Activated T-cell treated with anti-CD3 and anti-CD28 coated beads, Interleukin-2, amount 50 U/mL, for 1 hour (primary cell): ENCODE measurements at places on chromosomes 1 and 21.

DNA sequence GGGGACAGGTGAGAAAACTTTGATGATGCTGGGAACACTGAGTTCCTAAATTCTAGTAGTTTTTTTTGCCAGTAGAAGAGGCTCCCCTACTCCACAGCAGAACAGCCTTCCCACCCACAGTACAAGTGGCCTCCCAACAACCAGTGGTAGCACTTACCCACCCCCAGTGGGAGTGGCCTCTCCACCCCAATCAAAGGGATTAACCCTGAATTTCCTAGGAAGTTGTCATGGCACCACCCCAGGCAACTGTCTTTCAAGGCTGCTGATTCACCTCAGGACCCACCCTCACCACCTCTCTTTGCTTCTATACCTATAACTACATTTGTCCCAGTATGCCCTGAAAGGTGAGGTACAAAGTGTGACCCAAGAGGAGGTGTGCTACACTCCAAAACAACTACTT is 81.4 kb upstream of the PRDX6 start:
- DNase-seq, result no peak

DNA sequence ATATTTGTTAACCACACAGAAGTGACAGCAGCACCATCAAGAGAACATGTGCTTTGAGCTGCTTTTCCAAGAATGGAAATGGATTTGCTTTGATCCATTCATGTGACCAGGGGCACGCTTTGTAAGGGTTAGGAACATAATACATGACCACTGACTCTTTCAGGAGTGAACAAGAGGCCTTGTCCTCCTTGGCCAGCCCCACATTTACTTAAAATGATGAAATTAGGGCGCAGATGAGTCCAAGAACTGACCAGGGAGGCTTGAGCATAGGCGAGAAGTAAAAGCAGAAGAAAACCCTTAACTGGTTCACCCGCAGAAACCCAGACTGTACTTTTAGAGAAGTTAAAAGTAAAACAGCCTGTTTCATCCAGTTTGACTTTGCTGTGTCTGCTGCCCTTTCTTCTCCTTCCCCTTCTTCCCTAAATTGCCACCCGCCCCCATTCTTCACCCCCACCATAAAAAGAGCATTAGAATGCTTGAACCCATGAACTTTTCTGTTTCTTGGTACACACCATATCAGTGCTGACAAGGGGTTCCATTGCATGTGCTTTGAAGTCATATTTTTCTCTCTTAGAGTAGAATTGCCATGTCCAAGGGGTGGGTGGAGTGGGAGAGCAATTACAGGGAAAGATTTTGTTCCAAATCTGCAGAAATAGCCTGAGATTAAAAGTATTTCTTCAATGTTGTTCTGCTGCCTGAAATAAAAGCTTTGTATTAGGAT is 2.6 kb upstream of the GLUL start:
- no peak for DNase-seq

DNA sequence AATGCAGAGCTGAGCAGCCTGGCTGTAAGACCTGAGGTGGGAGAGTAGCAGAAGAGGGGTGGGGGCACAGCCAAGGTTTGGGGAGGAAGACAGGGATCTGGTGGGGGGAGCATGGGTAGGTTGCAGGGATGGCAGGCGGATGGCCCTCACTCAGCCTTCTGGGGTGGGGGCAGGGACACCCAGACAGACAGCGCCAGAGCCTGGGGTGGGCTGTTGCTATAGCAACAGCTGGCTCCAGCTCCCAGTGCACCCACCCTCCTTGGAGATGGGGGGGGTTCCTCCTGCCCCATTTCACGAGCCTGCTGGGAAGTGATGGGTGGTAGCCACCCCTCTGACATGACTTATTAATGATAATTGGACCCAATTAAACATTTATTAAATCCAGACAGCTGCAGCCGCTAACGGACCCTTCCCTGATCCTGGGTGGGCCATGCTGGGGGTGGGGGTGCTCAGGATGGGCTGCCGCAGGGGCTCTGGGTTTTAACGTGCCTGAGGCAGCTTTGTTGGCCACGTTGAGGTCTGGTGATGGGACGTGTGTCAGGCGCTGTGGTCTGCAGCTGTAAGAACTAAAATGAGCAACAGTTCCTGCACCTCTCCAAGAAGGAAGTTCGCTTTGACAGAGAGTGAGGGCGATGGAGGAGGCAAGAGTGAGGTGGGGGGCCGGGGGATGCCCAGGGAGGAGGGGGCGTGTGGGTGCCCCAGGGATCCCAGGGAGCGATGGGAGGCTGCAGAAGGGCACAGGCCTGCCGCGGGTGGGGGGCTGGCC is 19.4 kb downstream of the AGRN start:
- no peak for DNase-seq

GRCh38 chr1:205484985-205485967 is 19.2 kb upstream of the CDK18 start:
- DNase-seq, result peak; percentile 67

GRCh38 chr1:26701266-26701994 is 5.6 kb downstream of the ARID1A start:
- DNase-seq, result no peak

DNA sequence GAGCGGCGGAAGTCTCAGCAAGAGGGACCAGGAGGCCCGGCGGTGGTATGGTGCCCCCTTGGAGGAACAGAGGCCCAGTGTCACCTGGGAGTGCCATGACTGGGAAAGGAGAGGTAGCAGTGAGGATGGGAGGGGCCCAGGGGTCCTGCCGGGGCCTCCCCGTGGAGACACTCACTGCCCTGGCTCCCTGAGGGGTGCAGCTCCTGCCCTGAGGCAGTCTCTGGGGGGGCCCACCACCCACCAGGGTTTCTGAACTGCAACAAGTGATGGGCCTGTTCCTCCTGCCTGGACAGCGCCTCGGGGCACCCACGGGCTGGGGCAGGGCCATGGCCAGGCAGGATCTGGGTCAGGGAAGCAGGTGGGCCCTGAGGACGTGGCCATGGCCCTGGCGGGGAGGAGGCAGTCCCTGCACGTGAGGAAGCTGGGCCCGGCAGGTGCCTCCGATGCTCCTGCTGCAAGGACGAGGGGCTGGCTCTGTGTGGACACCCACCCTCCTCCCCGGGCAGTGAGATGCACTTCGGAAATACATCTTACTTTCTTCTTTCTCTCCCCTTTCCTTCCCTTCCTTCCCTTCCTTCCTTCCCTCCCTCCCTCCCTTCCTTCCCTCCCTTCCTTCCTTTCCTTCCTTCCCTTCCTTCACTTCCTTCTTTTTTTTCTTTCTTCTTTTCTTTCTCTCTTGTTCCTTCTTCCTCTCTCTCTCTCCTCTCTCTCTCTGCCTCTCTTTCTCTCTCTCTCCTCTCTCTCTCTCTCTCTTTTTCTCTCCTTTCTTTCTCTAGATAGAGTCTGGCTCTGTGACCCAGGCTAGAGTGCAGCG is 66.6 kb downstream of the MORN1 start:
- no peak for DNase-seq

DNA sequence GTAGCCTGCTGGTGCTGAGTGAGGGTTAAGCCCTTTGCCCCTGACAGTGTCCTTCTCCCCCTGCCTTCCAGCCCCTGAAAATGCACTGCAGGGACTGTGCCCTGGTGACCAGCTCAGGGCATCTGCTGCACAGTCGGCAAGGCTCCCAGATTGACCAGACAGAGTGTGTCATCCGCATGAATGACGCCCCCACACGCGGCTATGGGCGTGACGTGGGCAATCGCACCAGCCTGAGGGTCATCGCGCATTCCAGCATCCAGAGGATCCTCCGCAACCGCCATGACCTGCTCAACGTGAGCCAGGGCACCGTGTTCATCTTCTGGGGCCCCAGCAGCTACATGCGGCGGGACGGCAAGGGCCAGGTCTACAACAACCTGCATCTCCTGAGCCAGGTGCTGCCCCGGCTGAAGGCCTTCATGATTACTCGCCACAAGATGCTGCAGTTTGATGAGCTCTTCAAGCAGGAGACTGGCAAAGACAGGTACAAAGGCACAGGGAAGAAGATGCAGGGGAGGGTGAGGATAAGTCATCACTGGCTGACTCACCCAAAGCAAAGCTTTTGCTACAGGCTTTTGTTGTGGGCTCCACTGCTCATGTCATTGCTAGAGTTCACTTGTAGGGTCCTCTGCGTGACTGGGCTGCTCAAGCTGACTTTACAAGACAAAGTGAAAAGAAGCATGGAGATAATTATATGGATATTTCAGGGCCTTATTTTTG is 174.9 kb downstream of the PIGK start:
- DNase-seq, result no peak

DNA sequence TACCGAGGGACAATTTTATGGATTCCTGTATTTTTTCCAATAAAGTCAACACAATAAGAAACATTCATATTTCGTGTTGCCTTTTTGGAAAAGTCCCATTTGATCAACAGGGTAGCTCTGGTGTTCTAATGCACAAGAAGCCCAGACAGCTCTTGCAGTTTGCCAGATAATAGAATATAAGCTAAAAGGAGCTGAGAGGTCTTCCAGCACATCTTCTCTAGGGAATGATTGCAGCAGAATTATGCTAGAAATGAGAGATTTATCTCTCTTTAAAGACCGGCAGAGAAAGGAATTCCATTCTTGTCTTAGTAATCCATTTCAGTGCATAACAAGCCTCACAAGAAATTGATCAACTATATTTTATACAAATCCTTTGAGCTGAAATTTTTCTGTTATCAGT is 25.0 kb upstream of the DDX59 start:
- no peak for DNase-seq

GRCh38 chr1:29222686-29223085 is 8.0 kb downstream of the MECR start:
- DNase-seq, result no peak

DNA sequence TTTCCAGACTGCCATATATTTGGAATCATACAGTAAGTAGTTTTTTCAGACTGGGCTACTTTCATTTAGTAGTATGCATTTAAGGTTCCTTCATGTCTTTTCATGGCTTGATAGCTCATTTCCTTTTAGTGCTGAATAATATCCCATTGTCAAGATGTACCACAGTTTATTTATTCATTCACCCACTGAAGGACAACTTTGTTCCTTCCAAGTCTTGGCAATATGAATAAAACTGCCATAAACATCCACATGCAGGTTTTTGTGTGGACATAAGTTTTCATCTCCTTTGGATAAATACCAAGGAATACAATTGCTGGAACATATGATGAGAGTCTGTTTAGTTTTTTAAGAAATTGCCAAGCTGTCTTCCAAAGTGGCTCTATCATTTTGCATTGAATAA is 366.4 kb upstream of the NFIA start:
- DNase-seq, result no peak

DNA sequence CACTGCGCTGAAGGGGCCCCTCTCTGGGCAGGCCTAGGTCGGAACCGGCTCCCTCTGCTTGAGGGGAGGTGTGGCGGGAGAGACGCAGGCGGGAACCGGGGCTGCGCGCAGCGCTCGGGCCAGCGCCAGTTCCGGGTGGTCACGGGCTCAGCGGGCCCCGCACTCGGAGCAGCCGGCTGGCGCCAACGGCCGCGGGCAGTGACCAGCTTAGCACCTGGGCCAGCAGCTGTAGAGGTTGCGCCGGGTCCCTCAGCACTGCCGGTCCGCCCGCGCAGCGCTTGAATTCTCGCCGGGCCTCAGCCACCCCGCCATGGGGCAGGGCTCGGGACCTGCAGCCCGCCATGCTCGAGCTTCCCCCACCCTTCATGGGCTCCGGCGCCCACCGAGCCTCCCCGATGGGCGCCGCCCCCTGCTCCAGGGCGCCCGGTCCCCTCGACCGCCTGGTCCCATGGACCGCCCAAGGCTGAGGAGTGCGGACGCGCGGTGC is 254.6 kb downstream of the COL11A1 start:
- DNase-seq, result no peak

DNA sequence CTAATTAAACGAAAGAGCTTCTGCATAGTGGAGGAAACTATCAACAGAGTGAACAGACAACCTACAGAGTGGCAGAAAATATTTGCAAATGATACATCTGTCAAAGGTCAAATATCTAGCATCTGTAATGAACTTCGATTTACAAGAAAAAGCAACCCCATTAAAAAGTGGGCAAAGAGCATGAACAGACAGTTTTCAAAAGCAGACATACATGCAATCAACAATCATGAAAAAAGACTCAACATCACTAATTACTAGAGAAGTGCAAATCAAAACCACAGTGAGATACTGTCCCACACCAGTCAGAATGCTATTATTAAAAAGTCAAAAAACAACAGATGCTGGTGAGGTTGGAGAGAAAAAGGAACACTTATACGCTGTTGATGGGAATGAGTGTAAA is 103.2 kb downstream of the MAGI3 start:
- no peak for DNase-seq

GRCh38 chr1:225612287-225612686 is 40.6 kb downstream of the ENAH start:
- no peak for DNase-seq

DNA sequence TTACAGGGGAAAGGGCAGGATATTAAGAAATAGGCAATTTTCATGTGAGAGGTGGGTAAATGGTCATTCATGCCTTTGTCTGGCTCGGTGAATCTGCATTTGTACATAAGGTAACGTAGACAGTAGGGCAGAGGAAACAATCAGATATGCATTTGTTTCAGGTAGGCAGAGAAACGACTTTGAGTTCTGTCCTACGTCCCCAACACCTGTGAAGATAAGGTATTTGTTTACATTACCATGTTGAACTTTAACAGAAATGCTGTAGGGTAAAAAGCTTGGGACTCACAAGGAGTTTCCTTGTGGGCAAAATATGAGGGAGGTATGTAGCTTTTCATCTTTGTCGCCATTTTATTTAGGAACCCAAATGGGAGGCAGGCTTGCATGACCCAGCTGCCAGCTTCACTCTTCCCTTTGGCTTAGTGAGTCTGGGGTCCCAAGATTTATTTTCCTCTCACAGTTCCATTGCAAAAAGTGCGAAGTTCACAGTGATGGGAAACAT is 31.4 kb downstream of the B3GALT5 start:
- DNase-seq, result no peak

GRCh38 chr1:198528364-198528763 is 12.1 kb downstream of the ATP6V1G3 start:
- DNase-seq, result no peak

DNA sequence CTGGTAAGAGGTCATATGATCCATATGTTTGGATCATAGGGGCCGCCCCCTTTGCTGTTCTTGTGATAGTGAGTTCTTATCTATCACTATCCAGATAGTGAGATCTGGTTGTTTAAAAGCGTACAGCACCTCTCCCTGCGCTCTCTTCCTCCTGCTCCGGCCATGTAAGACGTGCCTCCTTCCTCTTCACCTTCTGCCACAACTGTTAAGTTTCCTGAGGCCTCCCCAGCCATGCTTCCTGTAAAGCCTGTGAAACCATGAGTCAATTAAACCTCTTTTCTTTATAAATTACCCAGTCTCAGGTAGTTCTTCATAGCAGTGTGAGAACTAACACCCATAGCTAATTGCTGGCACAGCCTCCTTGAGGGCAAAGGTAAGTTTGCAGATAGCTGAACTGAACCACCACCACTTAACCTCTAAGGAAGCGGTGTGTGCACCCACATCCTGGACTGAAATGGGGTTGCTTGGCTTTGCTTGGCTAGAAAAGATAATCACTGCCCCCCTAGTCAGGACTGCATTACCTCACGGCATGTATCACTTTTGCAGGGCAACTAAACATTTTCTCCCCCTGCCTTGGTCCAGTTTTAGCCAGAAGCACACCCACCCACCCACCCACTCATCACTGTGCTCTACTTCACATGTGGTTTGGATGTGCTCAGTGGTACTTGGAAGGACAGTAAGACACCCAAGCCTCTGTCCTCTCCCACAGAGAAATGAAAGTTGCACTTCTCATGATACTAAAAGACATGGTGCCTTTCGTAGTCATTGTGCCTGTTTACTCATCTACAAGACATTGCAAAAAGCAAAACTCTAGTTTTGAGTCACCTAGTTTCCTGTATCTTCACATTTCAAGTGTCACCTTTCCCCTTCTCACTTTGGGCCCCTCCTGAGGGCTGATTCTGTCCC is 23.1 kb upstream of the PTAFR start:
- peak; percentile 41 for DNase-seq

- DNase-seq, result no peak
Observed at GRCh38 chr21:42042651-42043050, 28.5 kb upstream of the UMODL1 start.
